ENCODE measurements at places on chromosomes 12 and 14.
A peak's percentile ranks its signal among the peaks of the same experiment; 100 is the strongest.

- DNase-seq: peak; percentile 31
Observed at GRCh38 chr12:104049903-104050356, at the start of gene GLT8D2. Gene GLT8D2, minus strand, starts transcription at chr12:104050187. Its CDS starts 30,539 bp downstream, at chr12:104019648.

- DNase-seq: no peak
Observed at GRCh38 chr12:131102991-131103668, 149.4 kb downstream of the ADGRD1 start.

DNA sequence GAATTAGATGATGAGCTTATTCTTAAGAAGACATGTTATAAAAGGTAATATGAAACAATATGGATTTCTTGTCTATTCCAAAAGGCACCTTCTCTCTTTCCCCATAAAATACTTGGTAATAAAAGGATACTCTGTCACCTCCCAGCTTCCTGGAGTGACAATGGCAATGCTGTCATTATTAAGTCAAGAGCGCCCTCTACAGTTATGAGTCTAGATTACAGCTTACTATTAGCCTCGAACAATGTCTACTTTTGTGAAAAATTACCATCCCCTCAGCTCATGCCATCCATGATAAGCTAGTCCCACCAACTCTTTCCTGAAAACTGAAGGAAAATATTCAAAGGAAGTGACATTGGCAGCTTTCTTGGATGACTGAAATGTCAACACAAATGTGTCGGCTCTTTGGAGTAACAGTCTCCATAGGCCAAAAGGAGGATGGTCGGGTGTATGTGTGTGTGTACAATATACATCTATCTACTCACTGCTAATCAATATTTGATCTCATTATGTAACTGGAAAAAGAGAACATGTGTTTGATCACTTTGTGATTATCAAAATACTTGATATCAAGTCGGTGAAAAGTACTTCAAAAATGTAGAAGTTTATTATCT, 48.7 kb upstream of the CDKN3 start:
- DNase-seq: peak; percentile 79

DNA sequence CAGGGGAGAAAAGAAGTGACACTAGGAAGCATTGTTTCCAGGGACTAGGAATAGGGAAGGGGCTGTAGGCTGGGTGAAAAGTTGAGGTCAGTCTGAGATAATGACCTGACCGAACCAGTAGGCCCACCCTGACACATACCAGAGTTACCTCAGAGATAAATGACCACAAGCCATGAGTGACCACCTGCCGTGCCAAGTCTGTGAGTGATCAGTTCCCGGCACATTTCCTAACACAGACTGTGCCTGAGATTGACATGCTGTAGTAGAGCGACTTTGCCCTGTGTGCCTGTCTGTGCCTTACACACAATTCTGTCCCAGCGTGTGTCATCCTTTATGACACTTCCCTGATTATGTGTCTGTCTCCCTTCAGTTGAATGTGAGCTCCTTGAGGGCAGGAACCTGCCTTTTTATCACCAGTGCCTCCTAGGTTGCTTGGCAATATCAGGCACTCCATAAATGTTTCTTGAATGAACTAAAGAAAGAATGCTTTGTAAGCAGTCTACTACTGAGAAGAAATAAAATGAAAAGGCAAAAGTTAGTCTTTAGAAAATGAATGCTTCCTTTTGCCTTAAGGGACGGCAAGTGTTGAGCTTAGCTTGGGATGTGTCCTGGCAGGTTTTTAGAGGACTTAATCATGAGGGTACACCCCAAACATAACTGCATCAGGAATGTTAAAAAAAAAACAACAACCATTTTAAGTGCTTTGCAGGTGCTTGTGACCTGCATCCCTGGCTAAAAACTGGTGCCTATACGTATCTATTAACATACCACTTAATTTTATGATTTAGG, 9.6 kb upstream of the SSPN start:
- DNase-seq: no peak

DNA sequence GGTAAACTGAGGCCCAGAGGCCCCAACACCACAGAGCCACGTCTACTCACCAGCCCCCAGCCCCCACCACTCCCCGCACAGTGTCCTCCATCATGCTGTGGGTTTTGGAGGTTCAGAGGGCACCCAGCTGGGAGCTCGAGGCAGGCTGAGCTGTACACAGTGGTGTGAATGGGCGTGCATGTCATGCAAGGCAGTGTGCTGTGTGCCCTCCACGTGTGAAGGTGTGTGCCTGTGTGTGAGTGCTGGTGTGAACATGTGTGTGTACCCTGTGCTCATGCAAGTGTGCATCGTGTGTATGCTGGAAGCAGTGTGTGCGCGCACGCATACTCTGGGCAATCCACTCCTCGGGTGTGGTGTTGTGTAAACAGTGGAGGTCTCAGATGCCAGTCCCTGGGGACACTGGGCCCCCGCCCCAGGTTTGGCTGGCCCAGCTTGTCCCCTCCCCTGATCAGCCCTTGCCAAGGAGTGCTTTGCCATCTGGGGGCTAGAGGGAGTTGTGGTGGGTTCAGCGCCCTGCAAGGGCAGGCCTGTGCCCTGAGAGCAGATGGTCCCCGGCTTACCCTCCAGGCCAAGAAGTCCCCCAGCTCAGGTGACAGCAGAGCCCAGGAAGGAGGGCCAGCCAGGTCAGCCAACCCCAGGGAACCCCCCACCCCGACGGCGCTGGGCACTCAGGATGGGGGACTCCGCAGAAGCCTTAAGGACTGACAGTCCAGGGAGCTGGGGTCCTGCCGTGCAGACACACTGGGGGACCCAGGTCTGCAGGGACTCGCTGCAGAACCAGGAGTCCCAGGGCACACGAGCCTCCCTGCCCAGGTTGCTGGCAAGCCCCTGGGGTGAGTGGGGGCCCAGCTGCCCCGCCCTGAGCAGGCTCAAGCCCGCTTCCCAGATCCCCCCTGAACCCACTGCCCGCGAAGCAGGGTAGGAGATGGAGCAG, 23.8 kb upstream of the GPR132 start:
- DNase-seq: no peak

- no peak for DNase-seq
Observed at GRCh38 chr12:41545761-41546160, 357.6 kb downstream of the PDZRN4 start.

DNA sequence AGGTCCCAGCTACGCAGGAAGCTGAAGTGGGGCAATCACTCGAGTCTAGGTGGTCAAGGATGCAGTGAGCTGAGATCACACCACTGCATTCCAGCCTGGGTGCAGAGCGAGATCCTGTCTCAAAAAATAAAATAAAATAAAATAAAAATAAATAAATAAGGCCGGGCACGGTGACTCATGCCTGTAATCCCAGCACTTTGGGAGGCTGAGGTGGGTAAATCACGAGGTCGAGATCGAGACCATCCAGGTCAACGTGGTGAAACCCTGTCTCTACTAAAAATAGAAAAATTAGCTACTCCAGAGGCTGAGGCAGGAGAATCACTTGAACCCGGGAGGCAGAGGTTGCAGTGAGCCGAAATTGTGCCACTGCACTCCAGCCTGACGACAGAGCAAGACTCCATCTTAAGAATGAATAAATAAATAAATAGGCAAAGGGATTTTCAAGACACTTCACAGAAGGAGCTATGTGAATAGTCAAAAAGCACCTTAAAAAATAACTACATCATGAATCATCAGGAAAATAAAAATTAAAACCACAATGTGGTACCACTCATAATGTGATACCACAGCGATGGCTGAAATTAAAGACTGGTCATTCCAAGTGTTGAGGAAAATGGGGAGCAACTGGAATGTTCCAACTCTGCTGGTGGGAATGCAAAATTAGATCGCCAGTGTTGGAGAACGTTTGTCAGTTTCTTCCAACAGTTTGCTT, 92.9 kb upstream of the TBX3 start:
- no peak for DNase-seq

- DNase-seq: no peak
Observed at GRCh38 chr14:76576047-76576741, 185.1 kb upstream of the VASH1 start.

- DNase-seq: no peak
Observed at GRCh38 chr12:63814146-63814772, 30.2 kb upstream of the SRGAP1 start.

DNA sequence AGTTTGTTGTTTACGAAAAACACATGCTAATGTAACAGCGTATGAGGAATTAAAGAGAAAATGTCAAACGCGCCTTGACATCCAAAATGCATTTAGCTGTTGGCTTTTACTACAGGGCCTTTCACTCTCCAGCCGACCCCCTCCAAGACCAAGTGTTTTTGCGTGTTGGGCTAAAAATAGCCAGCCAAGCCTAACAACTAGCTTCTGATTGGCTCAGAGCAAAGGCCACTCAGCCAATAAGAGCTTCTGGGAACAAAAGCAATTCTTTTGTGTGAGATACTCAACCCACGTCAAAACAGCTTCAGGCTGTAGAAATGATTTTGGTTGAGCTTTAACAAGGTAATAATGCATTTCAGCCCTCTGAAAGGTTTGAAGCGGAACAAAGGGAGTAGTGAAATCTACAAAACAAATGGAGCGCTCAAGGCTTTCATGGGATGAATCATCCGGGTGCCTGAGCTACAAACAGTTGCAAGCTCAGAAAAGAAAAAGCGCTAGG, 198.7 kb upstream of the DCN start:
- DNase-seq: peak; percentile 77

- DNase-seq: peak; percentile 96
Observed at GRCh38 chr12:124927201-124928094, 13.0 kb upstream of the UBC start.

DNA sequence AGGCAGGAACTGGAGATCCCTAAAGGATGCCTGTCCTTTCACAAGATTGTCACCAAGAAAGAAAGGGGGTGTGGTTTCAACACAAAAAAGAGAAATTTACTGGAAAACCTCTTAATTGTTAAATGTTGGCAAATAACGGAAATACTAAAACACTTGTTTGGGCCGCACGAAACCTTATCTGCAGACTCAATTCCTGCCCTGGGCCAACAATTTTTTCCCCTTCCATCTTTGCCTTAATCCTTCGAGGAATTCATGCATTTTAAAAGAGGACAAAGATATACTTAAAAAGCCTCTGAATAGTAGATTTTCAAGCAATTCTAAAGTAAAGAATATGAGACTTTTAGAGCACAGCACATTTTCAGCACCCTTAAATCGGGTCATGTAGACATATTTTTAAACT, 366.2 kb downstream of the DUSP6 start:
- DNase-seq: no peak

DNA sequence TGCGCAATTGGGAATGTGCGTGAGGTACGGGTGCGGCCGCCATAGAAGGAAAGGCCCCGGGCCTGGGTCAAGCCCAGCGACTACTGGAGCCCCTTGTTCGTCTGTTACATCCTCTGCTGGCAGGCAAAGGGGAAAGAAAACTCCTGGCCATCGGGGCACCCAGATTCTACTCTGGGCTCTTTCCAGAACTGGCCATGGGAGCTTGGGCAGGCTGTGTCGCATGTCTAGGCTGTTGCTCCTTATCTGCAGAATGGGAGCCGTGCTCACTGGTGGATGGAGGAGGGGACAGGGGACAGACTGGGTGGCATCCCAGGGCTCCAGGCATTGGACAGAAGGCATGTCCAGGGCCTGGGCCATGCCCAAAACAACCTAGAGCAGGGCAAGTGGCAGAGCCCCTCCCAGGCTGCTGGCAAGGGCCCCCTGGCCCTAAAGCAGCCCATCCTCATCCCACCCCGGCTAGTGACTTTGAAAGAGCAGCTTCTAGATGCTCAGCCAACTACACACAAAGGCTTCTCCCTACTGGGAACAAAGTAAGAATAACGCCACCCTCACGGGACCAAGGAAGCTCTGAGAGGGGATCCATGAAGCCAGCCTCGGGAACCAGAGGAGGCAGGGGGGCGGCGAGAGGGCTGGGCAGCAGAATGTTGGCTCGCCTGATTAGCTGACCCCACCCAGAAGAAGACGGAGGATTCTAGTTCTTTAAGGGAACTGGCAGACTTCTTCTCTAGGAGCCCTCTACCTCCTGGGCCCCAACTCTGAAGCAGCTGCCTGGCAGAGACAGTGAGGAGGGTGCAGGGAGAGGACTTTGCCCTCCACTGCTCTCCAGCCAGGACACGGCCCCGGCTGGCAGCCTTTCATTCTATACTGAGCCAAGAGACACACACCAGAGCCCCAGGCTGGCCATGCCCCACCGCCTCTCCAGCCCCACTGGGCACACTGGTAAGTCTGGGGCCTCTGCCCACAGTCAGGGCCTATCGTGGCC, 96.8 kb downstream of the SINHCAF start:
- no peak for DNase-seq

- peak; percentile 32 for DNase-seq
Observed at GRCh38 chr12:123998991-123999359, 26.0 kb downstream of the ZNF664 start.

- DNase-seq: no peak
Observed at GRCh38 chr12:85572956-85573355, 263.3 kb downstream of the RASSF9 start.

DNA sequence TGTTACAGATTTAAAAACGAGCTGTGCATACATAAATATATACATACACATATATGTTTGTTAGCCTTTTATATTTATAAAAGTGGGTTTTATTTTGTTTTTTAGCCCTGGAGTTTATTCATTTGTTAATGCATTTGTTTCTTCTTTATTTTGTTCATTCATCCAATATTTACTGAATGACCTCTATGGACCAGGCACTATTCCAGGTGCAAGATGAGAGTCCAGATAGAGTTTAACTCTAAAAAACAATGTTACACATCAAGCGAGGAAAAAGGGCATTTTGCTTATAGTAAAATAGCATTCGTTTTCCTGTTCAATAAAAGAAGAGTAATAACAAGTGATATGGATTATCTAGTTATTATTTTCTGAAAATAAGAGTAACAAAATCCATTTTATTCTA, 14.2 kb downstream of the ACSS3 start:
- no peak for DNase-seq

DNA sequence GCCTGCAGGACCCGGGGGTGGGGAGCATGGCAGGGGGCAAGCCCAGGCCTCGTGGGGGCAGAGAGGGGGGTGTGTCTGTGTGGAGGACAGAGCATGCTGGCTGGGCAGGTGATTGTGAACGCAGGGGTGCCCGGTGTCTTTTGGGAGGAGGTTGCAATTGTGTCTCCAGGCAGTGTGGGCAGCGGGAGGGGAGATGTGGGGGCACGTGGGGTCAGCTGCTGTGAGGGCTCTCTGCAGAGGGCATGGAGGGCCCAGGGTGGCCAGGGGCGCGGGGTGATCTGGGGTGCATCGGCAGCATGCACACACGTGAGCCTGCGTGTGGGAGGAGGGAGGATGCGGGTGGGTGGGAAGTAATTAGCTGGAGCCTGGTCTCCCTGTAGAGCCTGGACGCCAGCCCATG, 32.2 kb upstream of the DIO3 start:
- no peak for DNase-seq

DNA sequence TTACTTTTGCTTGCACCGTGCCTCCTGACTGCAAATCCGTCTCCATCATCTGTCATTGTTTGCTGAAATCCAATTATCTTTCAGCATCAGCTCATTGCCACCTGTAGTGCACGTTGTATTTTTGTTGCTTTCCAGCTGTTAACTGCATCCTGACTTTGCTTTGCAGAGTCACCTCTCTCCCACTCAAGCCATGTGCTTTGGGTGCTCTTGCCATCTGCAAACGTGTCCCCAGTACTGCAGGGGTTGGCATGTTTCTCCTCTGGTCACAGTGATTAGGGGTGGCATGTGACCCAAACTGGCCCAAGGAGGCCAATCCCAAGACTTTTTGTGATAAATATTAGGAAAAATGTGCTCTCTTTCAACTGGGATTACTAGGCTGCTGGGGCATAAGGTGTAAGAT, 10.5 kb upstream of the TMED2 start:
- DNase-seq: no peak

Measured in hematopoietic multipotent progenitor cell treated with erythropoietin and hydrocortisone succinate and interleukin-3 and kit ligand, for 4 days (in vitro differentiated cells).